ENCODE measurements at places on chromosomes 5 and 9.

- DNase-seq = no peak
Observed at GRCh38 chr5:173577817-173578216, 38.6 kb downstream of the BOD1 start.

DNA sequence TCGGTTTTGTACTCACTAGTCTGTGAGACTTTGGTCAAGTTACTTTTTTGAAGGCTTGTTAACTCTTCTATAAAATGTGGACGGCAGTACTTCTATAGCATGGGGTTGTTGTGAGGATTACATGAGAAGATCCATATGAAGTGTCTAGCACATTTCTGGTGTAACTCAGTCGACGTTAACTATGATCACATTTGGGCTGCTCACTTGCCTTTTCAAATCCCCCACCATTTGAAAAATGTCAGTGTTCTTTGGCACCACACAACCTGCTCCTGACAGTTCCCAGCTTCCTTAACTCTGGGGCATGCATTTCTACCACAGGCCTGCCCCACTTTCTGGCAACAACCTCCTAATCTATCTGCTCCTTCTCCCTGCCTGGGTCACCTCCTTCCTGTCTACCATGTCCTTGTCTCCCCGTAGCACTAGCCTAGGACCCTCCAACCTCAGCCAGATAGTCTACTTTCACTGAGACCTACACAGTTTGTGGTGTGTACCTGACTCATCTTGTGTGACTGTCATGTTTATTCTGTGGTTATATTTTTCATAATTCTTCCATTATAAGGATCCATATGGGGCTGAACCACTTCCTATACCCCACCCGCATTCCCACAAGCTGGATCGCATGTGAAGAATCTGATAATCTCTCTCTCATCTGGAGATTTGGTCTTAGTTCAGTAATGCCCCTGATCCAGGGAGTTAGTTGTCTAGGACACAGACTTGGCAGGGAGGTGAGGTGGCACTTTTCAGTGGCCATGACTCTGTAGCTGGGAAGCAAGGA lies 30.2 kb upstream of the BASP1 start:
- no peak for DNase-seq

DNA sequence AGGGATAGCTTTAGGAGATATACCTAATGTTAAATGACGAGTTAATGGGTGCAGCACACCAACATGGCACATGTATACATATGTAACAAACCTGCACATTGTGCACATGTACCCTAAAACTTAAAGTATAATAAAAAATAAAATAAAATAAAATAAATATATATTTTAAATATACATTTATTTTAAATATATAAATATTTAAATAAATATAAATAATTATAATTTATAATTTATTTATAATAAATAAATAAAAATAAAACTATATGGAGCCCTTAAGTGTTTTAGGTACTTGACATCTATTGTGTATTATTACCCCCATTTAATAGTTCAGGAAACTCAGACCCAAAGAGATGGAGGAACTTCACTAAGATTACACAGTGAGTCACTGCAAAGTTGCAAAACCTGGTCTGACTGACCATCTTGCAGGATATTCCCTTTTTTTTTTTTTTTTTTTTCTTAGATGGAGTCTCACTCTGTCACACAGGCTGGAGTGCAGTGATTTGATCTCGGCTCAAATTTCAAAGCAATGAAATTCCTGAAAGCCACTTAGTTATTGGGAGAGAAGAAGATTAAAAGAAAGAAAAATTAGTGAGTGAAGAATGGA lies 5.8 kb upstream of the C5orf52 start:
- DNase-seq = no peak

DNA sequence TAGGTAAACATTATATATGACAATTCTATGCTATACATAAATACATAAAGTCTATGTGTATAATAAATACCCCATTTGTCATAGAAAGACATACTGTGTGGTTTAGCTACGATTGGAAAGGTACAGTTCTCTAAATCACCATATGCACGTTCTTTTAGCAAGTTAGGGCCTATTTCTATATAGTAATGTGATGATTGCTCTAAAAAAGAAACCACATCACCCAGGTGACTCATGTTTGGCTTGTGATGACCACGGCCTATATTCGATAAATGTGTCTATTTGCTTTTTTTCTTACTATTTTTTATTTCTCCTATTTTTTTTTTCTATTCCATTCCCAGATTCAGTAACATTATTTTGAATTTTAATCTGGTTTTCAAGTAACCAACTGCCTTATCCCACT lies 34.7 kb downstream of the RETREG1 start:
- DNase-seq = no peak

GRCh38 chr9:130599625-130600024 lies 20.2 kb downstream of the FUBP3 start:
- DNase-seq = no peak

DNA sequence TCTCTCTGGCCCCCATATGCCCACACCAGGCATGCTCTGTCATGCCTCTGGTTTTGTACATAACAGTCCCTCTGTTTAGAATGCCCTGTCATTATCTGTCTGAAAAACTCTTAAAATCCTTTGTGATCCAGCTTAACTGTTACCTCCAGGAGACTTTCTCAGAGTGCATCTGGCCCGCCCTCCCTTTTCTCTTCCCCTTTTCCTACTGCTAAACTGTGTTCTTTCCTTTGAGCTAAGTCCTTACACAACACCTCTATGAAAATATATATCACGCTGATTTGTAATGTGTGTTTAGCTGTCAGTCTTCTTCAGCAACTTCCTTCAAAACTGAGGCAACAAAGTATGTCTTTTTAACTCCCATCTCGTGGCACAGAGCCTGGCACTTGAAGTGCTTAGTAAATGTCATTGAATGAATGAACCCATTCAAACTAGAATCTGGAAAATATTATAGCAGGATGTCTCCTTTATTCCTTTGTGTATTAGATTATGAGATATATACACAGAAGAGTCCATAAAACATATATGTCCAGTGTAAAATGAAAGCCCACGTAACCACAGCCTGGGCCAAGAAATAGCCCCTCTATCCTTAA lies 166.2 kb upstream of the KLF9 start:
- DNase-seq = no peak

DNA sequence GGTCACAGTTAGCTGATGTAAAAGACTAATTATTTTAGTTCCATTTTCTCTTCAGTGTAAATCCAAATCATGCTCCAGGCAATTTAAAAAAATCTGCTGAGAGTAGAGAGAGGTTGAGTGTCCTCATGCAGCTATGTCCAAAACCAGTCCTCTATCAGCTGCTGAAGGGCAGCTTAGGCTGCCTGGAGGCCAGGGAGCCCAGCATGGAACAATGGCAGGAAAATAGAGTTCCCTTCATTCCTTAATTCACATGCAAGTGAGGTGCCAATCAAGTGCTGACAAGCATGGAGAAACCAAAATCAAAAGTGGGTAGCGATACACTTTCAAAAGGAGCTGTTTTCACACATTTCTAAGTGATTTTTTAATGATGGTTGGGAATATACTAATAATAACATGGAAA lies 78.3 kb upstream of the POU5F2 start:
- DNase-seq = no peak

DNA sequence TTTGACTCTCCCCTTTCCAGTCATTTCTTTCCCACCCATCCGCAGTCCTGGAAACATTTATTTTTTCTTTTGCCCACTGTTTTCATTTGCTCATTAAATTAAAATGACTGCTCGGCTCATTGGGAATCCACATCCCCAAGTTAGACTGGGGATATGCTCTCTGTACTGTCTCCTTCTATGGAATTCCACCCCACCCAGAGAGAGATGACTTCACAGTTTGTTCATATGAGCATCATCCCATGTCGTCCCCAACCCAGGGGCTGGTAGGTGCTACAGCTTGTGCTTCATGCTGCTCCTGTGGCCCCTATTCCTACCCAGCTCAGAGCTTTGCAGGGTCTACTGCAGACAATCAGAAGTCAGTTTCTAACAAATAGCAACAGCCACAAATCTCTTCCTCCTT lies 16.5 kb upstream of the RARS1 start:
- no peak for DNase-seq

DNA sequence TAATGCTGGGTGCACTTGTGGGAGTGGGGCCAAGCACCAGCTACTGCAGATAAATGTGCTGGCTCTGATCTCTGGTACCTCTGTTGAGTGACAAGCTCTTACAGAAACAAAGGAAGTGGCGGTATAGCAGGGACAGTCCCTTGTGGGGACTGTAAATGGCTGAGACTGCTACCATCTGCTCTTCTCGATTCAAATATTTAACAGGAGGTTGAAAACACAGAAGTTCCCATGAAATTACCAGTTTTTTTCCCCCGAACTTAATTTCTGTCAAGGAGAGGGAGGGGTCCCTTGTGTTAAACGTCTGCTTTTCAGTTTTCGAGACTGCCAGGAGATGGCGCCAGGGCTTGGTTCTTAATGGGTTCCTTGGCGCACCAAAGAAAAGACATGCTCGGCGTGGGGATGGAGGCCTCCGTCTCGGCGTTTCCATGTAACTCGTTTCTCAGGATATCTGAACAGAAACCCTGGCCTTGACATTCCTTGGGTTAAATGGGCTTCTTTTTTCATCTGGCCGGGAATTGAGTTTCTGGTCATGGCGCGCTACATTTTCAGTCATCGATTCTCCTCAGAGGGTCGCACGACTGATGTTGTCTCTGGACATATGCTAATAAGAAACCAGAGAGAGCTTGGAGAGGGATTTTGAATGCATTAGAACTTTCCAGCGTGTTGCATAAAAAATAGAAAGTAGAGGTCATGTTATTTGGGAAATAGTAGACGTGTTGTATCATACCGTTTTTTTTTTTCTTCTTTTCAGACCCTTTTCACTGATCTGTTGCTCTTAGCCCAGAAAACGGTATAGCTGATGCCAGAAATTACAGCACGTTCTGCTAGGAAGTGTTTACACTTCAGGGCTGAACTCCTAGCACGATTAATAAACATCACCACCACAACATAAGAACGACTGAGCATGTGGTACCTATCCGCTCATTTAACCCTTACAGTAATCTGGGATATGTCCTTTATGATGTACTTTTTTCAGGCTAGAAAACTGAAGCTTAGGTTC lies 64.0 kb downstream of the CARTPT start:
- peak; percentile 29 for DNase-seq

GRCh38 chr5:23419115-23419514 lies 88.3 kb upstream of the PRDM9 start:
- DNase-seq = no peak

- no peak for DNase-seq
Observed at GRCh38 chr9:110543631-110544051, 35.9 kb downstream of the SVEP1 start.

DNA sequence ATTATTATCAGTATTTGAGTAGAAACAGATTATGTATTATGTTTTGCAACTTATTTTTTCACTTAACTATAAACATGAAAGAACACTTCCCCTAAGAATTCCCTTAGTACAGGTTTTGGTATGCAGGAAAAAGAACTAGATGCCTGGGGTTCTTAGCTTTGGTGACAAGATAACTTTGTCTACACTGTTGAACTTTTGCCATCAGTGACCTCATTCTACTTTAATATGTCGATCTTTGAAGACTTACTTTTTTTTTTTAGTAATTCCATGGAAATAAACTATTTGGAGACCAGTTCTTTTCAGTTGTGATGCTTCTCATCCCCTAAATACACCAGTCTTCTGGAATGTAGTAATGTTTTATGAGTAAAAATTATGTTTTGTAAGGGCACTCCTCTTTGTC lies 34.3 kb downstream of the ZNF462 start:
- DNase-seq = no peak

DNA sequence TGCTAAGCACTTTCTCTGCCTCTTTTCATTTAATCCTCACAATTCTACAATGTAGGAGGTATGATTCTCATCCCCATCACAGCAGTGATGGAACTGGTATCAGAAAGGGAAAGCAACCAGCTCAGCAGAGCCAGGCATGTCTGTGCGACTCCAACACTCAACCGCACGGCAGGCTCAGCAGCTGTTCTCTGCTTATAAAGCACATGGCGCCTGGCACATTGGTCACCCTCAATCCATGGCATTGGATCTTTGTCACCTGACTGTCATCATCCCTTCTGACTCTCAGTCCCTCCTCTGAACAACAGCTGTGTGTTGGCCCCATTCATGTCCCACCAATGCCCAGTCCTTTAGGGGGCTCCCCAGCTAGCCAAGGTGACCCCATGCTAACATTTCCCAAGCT lies 45.1 kb upstream of the HAND1 start:
- DNase-seq = no peak

- DNase-seq = no peak
Observed at GRCh38 chr9:137763271-137763955, 114.2 kb upstream of the CACNA1B start.

- DNase-seq = no peak
Observed at GRCh38 chr9:84699984-84700383, 30.5 kb downstream of the NTRK2 start.

DNA sequence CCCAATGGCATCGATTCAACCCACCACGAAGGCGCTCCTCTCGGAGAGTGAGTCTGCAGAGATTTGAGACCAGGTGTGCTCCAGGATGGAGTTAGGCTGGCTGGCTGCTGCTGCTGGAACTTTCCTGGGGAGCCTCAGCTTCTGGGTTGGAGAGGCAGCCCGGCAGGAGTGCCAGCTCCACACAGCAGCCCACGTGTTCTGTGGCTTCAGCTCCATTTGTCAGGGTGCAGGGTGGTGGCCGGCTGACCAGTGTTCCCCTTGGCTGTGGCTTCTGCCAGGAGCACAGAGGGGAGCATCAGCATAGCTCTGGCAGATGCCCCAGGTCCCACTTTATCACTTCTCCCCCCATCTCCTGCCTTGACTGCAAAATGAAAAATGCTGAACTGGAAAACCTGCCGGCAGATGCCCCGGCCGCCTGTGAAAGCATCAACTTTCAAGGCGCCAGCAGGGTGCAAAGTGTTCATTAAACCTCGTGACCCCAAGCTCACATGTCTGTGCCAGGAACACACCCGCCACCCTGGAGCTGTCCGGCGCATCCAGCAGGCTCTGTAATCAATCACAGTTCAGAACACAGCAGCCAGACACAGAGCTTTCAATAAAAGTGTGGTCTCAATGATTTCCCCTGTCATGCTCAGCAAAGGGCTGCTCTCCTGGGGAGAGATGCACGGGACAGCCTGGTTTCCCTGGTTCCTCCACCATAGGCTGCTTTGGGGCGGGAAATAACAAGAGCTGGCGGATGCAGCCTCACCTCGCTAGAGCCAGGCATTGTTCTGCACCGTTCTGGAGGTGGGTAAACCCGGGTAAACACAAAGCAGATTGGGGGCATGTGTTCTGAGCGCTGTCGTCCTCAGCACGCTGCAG lies 53.2 kb downstream of the TRIP13 start:
- no peak for DNase-seq

DNA sequence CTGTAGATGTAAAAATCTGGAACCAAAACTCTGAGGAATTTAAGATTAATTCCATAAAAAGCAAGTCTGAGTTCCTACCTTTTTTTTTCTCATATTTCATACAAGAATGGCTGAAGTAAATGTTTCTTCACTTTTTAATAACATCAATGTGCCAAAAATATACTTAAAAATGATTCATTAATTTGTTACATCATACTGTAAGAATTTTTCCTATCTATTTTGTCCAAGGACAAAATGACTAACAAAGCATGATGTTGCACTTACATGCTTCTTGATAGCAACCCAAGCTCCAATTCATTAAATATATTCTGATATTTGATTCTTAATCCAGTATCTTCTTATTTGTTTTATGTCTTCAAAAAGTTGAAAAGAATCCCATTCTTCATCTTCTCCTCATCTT lies 988.3 kb downstream of the TLE1 start:
- no peak for DNase-seq

Data from HFF-Myc (cell line).